Stimulated activated CD8-positive, alpha-beta memory T cell treated with anti-CD3 and anti-CD28 coated beads, Interleukin-15, amount 100 ng/mL, for 24 hours (primary cell): ENCODE measurements at places on chromosomes 4 and X.

DNA sequence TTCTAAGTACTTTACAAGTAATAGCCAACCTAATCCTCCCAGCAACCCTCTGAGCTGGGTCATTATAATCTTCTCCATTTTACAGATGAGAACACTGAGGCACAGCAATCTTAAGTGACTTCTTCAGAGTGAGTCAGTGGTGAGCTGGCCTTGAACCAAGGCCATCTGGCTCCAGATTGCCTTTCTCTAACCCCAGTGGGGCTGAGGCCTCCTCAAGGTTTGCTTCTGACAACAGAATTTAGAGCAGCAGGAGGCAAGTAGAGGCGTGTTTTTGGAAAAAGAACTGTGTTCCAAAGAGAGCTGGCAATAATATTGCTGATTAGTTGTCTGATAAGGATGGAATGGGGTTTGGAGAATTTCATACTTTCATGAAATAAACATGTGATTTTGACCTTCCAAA is 41.2 kb downstream of the PIR start:
- no peak for DNase-seq

GRCh38 chr4:17309567-17310268 is 202.2 kb downstream of the QDPR start:
- DNase-seq = no peak

DNA sequence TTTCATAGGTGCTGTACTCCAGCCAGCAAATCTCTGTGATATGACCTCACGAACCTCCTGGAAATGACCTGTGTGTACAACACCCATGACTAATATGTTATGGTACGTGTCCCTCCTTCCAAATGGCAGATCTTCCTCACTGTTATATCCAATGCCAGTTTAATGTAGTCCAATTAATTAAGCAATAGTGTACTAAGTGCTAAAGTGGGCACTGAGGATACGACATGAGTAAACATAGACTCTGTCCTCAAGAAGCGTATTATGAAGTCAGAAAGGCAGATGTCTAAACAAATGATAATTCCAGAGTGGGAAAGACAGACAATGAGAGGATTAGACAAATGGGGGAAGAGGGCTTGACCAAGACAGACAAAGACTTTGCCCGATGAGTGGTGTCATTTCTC is 33.9 kb downstream of the GPRIN3 start:
- DNase-seq = no peak

DNA sequence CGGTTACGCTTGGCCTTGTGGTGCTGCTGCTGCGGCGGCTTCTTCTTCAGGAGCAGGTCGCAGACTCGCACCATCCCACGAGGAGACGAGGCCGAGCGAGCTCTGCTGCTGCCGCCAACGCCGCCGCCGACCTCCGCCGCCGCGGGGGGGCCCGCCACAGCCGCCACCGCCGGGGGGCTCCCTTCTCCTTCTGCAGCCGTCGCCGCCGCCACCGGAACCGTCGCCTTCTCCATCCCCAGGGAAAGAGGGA is 237 bp downstream of the ANKRD17 start:
- no peak for DNase-seq

DNA sequence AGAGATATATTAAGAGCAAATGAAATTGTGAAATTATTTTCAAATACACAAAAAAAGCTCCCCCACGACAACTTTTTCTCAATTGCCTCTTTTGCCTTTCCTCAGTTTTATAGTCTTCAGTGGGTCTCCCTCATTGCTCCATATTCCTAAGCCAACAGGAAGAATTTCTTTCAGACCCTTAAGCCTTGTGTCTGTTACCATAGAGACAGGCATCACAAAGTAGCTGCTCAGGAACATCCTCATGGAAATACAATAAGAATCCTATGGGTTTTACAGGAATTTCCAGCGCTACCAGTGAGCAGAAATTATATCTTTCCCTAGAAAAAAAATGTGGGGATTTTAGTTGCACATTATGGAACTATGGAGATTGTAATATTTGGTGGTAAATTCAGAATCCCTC is 121.9 kb upstream of the DMD start:
- DNase-seq = no peak

DNA sequence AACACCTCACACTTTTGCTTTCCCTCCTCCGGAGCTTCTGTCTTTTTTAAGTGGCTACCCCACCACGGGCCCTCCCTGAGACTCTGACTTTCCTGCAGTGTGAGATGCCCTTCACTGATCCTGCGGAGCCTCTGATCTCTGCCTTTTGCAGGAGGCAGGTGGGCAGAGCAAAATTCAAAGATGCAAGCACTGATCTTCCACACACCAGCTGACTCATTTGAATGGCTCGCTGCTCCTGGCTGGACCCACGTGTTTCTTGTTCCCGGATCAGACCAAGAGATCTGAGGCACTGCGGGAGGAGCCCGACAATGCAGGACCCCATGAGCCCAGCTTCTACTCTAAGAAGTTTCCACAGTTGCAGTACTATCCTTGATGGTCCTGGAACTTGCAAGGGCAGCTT is 1607.9 kb upstream of the TENM3 start:
- DNase-seq = no peak

DNA sequence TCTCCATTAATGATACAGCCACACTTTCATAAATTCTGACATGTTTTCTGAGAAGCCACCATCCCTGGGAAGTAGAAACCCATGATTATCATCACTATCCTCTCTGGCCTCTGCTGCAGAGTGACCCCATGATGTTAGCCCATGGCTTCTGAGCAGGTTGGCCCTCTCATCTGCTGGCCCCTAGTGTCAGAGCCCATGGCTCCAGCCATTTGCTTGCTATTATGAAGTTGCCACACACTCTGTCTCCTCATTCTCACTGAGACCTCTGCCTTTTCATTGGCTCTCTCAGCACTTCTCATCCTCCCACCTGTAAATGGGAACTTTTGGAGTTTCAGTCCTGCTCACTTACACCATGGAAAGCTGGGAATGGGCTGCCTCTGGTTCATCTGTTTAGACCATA is 192.7 kb downstream of the GASK1B start:
- no peak for DNase-seq

DNA sequence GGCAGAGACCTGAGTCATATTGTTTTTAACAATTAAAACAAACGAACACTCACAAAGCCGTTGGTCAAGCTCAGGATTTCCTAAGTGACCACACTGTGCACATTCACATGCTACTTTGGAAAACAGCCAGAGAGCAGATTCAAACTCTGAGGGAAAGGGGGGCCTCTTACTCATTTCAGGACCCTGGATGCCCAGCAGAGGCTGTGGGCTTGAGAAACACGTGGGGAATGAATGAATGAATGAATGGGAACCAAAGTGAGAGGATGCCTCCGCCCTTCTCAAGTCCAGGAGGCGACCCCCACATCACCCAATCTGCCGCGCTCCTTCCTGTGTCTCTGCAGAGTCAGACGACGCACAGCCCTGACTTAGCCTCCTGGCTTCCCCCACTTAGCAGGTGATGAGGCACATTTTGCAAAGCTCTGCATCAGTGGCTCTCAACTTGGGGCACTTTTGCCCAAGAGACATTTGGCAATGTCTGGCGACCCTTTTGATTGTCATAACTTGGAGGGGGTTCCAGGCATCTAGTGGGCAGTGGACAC is 76.0 kb downstream of the ABLIM2 start:
- DNase-seq = no peak

DNA sequence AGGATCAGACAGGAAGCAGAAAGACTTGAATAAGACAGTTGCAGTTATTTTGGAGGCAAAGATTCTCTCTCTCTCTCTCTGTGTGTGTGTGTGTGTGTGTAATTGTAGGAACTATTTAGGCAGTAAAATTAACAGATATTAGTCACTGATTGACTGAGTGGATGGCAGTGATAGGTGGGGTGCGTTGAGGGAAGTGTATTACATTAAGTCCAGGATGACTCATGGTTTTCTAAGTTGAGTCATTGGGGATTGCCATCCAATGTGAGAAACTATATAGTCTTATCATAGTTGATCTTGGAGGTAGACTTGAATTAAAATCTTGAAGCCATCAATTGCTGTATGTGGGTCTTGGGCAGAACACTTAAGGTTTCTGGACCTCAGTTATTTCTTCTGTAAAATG is 75.4 kb downstream of the AR start:
- no peak for DNase-seq

DNA sequence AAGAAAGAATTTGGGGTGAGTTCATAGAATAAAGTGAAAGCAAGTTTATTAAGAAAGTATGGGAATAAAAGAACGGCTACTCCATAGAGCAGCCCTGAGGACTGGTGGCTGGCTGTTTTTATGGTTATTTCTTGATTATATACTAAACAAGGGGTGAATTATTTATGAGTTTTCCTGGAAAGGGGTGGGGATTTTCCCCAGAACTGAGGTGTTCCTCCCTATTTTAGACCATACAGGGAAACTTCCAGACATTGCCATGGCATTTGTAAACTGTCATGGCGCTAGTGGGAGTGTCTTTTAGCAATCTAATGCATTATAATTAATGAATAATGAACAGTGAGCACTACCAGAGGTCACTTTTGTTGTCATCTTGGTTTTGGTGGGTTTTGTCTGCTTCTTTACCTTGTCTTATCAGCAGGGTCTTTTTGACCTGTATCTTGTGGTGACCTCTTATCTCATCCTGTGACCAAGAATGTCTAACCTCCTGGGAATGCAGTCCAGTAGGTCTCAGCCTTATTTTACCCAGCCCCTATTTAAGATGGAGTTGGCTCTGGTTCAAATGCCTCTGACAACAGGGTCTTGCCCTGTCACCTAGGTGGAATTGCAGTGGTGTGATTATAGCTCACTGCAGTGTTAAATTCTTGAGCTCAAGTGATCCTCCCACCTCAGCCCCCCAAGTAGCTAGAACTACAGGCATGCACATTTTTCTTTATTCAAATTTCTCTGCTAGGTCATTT is 27.1 kb downstream of the RAPGEF2 start:
- no peak for DNase-seq

DNA sequence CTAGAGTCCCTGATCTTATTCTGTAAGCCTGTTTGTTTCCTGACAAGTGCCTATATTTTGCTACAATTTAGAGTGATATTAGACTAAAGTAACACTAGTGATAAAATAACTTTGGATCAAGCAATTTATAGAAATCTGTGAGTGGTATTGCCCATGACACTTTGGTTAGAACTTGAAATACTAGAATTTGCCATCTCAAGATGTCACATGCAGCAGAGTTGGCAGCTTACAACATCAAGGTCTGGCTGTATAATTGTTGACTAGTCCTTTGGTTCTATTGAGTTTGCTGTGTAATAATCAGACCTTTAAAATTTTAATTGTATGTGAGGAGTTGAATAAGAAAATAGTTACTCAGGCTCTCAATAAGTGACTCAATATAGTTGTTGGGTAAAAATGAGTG is 167.1 kb downstream of the RAPGEF2 start:
- DNase-seq = no peak

DNA sequence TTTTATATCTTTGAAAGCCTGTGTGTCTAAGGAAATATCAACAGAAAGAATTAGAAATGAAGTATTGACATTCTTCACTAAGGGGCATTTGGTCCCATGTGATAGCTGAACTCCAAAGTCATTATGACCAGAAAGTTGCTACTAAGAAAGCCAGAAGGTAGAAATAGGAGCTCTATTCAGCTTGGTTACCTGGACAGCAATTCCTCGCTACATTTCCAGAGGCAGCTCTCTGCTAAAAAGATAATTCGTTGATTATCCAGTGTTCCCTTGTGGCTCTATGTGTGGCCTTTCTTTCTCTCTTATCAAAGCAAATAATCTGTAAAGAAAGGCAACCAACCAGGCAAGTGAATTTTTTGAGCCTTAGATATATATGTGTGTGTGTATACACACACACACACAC is 341.3 kb downstream of the ADGRL3 start:
- no peak for DNase-seq
